ENCODE measurements at places on chromosomes 11 and 22. TPM values are rescaled to one million over a fixed set of nuclear protein-coding genes. Genes with fewer than 3 reads are reported as not detected.

DNA sequence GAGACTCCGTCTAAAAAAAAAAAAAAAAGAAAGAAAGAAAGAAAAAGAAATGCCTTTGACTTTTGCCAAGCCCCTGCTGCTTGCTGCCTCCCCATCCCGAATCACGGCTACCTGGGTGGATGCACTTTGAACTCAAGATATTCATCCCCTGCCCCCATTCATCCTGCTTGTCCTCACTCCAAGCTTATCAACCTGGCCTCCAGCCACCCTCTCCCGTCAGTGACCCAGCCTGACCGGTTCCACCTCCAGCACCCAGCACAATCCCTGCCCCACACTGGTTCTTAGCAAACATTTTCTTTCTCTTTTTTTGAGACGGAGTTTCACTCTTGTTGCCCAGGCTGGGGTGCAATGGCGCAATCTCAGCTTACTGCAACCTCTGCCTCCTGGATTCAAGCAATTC lies 44.4 kb downstream of the CYTH4 start:
- H3K4me3 ChIP-seq = no peak overlapping the region
- H3K27ac ChIP-seq = peak overlapping the region; percentile 41
- no peaks in the 10 kb centered on the region for H3K36me3 ChIP-seq
- peaks cover 95% of the 10 kb centered on the region for H3K27me3 ChIP-seq
- DNase-seq = peak; percentile 90

DNA sequence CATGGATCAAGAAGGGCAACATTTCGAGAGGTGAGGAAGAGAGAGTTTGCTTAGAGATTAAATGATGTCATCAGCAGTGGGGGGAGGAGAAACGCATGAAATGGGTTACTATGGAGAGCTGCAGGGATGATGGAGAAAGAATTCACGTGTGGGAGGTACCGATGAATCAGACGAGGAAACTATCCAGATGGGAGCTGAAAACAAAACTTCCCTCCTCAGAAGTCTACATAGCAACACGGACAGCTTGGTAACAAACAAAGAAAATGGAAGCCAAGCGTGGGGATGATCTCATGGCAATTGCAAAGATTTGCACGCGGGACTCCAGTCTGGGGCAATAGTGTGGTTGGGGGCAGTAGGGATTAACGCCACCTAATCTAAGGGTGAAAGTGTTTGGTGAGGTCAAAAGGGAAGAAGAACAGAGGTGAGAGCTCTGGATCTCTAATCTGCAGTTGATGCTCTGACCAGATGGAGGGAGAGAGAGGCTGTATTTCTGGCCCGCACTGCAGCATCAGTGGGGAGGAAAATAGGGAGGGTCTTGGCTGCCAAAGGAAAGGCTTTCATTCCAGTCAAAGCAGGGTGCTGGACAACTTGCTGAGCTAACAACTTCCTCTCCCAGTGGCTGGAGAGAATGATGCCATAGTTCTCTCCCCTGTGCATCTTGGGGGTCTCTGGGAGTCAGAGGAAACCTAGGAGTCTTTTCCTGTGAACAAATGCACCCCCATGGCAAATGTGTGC lies 43.4 kb upstream of the CSNK2A3 start:
- no peaks in the 10 kb centered on the region for H3K36me3 ChIP-seq
- no peaks in the 10 kb centered on the region for H3K27me3 ChIP-seq
- DNase-seq = peak; percentile 76
- no peaks in the 10 kb centered on the region for H3K4me1 ChIP-seq

DNA sequence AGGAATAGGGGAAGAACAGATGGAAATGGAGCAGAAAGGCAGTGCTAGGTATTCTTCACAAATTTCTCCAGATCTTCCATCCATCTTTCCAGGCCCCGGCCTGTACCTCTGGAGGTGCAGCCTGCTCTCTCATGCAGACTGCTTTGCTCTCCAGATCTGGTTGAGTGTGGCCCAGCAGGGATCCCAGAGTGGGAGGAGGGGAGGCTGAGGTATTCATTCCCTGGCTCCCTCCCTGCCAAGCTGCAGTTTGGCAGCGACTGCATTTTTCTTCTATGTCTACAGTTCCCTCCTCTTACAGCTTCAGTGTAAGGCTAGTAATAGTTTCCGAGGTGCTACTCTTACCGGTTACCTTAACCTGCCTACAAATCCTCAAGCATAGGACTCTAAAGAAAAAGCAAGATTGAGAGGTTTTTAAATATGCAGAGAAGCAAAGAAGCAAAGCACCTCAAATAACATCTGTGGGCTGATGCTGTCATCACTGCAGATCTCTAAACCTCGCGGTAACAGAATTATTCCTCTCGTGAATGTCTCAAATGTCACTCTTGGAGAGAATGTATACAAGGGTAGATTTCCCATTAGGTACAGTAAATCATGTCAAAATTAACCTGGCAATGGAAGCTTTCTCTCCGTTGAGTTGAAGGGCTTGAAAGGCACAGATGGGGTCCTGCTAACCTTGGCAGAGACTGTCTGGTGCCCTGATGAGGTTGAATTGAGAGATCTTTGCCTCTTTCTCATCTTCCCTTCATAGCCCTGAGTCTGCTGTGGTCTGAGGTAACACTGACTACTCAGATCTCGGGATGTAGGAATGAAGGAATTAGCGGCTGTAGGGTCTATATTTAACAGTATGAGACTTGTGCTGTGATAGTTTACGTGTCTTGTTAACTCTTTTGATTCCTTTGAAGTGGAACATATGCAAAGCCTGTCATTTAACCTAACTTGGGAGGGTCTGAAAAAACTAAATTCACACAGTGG lies 297.9 kb upstream of the C11orf87 start:
- no peak overlapping the region for H3K4me3 ChIP-seq
- peaks cover 9% of the 10 kb centered on the region for H3K4me1 ChIP-seq
- H3K36me3 ChIP-seq = no peaks in the 10 kb centered on the region
- no peak overlapping the region for H3K27ac ChIP-seq
- H3K27me3 ChIP-seq = no peaks in the 10 kb centered on the region

TSKU gene
- 11.1 TPM for total RNA-seq

- peaks cover 12% of the 10 kb centered on the region for H3K4me1 ChIP-seq
- H3K4me3 ChIP-seq = no peak overlapping the region
- H3K27ac ChIP-seq = peak overlapping the region; percentile 28
- H3K27me3 ChIP-seq = no peaks in the 10 kb centered on the region
- H3K36me3 ChIP-seq = peaks cover 72% of the 10 kb centered on the region
Observed at GRCh38 chr22:31870890-31871289, 73.4 kb upstream of the YWHAH start.

- H3K27me3 ChIP-seq = no peaks in the 10 kb centered on the region
- H3K36me3 ChIP-seq = no peaks in the 10 kb centered on the region
- H3K27ac ChIP-seq = no peak overlapping the region
- peak; percentile 66 for DNase-seq
- no peaks in the 10 kb centered on the region for H3K4me1 ChIP-seq
- H3K4me3 ChIP-seq = no peak overlapping the region
Observed at GRCh38 chr11:112902361-112903011, 58.7 kb upstream of the NCAM1 start.

DNA sequence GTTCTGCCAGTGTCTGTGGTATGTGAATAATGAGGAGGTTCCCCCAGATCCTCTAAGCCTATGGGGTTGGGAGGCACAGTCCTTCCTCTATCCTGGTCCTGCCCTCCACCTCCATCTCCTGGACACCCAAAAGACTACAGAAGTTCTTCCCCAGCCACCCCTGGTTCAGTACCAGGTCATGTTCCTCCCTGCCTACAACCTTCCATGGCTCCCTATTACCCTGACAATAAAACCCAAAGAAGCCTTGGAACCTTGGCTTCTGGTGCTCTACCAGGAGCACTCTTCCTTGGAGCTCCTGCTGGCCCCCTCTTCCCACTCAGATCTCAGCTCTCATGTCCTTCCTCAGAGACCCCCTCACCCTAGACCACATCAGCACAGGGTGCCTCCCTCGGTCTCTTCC lies 12.9 kb downstream of the TRPM5 start:
- DNase-seq = no peak
- no peak overlapping the region for H3K4me3 ChIP-seq

CLDN5 gene
- total RNA-seq = 67.7 TPM

TYR gene
- total RNA-seq = not detected
